Brain (organoid and tissue), 16 donors: ENCODE measurements at places on chromosomes 13 and 19. TPM values are rescaled to one million over a fixed set of nuclear protein-coding genes. Genes with fewer than 3 reads are reported as not detected.

FZR1 gene
- 85.0 TPM for polyA plus RNA-seq

GRCh38 chr13:42860485-42860884, 79.1 kb downstream of the FAM216B start:
- DNase-seq: no peak

DNA sequence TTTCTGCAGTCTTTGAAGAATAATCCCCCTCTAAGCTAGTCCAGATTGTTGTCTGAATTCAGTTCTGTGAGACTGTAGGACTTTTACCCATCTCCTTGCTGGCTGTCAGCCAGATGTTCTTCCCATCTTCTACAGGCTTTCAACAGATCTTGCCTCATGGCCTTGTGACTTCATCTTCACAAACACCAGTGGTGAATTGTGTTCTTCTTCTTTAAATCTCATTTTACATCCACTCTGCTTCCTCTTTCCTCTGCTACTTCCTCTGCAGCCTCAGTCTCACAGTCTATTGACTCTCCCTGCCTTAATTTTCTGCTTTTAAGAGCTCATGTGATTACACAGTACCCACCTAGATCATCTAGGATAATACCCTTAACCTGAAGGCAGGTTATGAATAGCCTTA, 859.0 kb upstream of the SLITRK1 start:
- DNase-seq: no peak

NAPSA gene
- 0.17 TPM for polyA plus RNA-seq

FBXO27 gene
- polyA plus RNA-seq: 4.9 TPM

ANKLE1 gene
- 0.42 TPM for polyA plus RNA-seq

DNA sequence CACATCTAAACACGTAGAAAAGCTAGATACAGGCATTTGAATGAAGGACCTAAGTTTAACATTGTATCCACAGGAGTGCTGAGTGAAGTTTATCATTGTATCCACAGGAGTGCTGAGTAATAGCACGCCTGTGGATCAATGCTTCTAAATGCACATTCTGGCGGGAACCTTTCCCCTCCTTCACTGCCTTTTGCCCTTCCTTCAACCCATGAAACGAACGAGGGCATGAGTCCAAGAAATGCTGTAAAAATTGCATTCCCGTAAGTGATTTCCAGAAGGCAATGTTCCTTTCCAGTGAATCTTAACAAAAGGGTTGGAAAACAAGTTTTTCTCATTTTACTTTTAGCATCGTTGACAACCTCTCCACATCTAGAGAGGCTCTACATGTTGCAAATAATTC, 88.1 kb downstream of the ZDHHC20 start:
- no peak for DNase-seq

- DNase-seq: no peak
Measured at GRCh38 chr13:97515643-97516042, 81.7 kb downstream of the RAP2A start.

ZNF382 gene
- 0.83 TPM for polyA plus RNA-seq

DNA sequence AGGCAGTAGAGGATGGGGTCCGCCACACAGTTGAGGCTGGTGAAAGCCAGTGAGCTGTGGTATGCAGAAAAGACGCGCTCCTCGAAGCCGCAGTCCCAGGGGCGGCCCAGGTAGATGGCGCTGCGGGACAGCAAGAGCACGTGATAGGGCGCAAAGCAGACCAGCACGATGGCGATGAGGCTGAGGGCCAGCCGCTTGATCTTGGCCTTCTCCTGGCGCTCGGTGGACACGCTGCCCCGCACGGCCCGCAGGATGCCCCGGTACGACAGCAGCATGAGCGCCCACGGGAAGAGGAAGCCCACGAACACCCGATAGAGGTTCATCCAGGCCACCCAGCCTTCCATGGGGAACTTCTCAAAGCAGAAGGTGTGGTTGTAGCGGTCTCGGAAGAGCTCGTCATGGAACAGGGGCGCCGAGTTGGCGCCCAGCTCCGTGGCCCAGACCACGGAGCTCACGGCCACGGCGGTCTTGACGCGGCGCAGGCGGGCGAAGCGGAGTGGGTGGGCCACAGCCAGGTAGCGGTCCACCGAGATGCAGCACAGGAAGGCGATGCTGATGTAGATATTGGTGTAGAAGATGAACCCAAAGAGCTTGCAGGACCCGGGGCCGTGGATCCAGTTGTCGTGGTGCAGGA, 6.5 kb upstream of the OPA3 start:
- DNase-seq: no peak

ZNF44 gene
- 2.0 TPM for polyA plus RNA-seq

GRCh38 chr13:28173793-28174192, 35.4 kb downstream of the PAN3 start:
- no peak for DNase-seq
